Thyroid gland (tissue), 4 donors: ENCODE measurements at places on chromosomes 5 and 9. TPM values are rescaled to one million over a fixed set of nuclear protein-coding genes. Genes with fewer than 3 reads are reported as not detected.

DNA sequence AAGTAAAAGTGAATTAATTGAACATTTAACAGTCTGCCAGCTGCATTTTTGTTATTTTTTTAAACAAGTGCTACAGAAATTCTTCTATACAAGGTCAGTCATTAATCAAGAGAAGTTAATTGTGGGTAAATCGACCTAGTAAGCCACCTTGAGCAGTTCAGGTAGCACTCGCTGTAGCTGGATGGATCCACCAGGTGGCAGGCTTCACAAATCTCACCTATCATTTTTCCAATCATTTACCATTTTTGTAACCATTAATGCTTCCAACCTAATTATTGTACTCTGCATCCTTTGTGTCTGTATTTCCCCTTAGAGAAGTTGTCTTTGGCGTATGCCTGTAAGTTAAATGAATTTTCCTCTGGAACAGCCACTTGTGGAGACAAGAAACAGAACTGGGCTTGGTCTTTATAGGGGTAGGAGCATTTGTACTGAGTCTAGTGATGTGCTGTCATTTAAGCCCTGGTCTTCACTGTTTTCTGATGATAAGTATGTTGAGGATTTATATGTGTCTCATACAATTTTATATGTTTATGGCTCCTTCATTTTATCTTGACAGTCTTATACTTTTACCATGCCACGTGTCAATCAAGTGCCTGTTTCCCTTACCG, 39.5 kb downstream of the CD180 start:
- DNase-seq = peak; percentile 38

DNA sequence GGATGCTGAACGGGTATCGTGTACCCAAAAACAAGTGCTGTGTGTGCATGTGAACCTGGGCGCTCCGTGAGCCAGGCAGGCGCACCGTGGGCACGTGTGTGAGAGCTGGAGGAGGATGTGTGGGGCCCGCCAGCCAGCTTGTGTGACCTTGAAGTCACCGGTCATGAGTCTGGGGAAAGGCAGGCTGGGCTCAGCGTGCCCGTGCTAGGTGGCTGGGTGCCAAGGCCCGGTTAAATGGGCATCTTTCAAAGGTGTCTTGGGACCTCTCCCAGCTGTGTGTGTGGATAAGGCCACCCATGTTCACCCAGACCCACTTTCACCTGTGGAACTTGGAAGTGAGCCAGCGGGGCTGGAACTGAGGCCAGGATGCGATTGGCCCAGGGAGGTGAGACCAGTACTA, 3.4 kb downstream of the KCNT1 start:
- DNase-seq = no peak

DNA sequence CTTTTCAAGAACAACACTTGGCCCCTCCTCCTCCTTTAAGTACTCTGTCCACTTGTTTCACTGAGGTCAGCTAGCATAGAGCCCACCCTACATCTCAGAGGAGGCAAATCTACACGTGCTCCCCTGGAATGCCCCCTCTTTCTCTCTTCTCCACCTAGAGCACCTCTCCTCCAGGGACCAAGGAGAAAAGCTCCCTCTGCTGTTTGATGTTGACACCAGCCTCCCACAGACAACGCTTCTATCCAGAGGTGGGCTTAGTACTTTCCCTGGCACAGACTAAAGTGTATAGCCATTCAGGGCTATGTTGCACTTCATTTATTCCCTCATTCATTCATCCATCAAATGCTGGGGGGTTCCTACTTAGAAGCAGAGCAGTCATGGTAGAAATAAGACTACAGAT, 68.2 kb upstream of the TAF1L start:
- no peak for DNase-seq

DNA sequence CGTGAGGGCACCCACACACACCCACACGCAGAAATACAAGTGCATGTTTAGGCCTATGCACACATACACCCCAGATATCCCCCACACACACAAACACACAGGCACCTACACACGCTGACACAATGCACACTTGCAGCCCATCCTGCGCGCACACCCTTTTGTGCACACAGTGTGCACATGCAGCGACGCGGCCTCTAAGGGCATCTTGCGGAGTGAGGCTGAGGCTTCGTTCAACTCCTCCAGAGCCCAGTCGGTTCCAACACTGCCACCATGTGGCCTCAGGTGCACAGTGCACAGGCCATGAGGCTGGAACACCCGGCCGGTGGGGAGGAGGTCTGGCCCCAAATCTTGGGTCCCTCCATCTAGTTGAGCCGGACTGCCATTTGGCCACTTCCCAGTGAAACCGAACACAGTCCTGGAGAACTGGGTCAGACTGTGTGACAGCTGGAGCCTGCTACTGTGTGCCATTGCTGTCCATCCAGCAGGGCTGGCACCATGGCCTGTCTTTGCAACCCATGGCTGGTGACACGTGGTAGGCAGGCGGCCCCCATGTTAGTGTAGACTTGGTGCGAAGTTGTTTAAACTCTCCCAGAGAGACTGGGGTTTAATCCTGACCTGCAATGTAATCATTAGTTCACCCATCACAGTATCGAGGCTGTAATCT, 97.7 kb upstream of the MVB12B start:
- peak; percentile 63 for DNase-seq

DNA sequence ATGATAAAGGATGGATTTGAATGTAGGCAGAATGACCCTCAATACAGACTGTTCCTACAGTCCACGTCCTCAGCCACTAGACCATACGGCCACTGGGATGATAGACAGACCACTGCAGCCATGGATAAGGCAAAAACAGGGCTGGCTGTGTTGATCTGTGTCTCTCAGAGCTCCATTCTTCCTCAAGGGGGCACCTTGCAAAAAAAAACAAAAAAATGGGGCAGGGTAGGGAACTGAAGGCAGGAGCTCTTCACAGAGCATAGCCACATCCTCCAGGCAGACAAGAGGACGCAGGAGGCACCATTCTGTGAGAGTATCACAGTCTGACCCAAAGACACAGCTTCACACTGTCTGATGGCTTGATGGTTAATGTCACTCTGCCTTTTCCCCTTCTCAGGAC, 61.2 kb upstream of the GABRP start:
- no peak for DNase-seq

DNA sequence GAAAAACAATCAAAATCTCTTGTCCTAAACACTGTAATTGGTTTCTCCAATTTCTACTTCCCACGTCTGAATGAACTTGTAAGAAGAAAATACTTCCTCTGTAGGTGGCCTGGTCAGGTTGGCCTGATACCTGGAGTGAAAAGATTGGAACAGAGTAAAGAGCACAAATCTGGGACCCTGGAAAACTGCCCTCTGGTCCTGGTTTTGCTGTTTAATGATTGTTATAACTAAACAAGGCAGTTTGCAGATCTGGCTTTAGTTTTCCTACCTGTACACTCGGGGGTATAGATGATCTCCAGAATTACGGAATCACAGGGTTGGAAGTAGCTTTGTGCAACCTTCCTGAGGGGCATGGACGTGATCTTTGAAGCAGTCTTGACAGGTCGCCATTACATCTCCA, 67.6 kb downstream of the ZSWIM6 start:
- no peak for DNase-seq

Gene KCNV2
- not detected for total RNA-seq

Gene ZDHHC11B
- 3.5 TPM for total RNA-seq

Gene CA9
- total RNA-seq = not detected

Gene PRRT1B
- total RNA-seq = not detected

Gene ADAMTS16
- total RNA-seq = 0.13 TPM

Gene FKTN
- total RNA-seq = 15.6 TPM

Gene PCDHB11
- 3.4 TPM for total RNA-seq

Gene CRHBP
- total RNA-seq = 3.1 TPM
